Body of pancreas (tissue), 4 donors: ENCODE measurements at places on chromosomes 3 and 15. TPM values are rescaled to one million over a fixed set of nuclear protein-coding genes. Genes with fewer than 3 reads are reported as not detected.

The GOLGA8O gene
- not detected for total RNA-seq

The PEX11A gene
- 25.1 TPM for total RNA-seq

The ZNF619 gene
- 3.9 TPM for total RNA-seq

The RARRES1 gene
- 18.4 TPM for total RNA-seq

The DGKG gene
- 16.2 TPM for total RNA-seq

The C3orf85 gene
- not detected for total RNA-seq

The CPB1 gene
- 8,425 TPM for total RNA-seq

The ATP2B2 gene
- total RNA-seq = not detected

The IP6K1 gene
- total RNA-seq = 19.8 TPM

The CNTN4 gene
- 13.0 TPM for total RNA-seq

The SETD2 gene
- total RNA-seq = 70.2 TPM

The SGO1 gene
- total RNA-seq = 2.0 TPM

- H3K4me1 ChIP-seq = no peaks in the 10 kb centered on the region
- no peak overlapping the region for H3K4me3 ChIP-seq
- H3K27ac ChIP-seq = no peak overlapping the region
- DNase-seq = peak; percentile 3
- no peaks in the 10 kb centered on the region for H3K36me3 ChIP-seq
- H3K27me3 ChIP-seq = no peaks in the 10 kb centered on the region
Measured at GRCh38 chr3:116263842-116264545, 181.3 kb downstream of the LSAMP start.

DNA sequence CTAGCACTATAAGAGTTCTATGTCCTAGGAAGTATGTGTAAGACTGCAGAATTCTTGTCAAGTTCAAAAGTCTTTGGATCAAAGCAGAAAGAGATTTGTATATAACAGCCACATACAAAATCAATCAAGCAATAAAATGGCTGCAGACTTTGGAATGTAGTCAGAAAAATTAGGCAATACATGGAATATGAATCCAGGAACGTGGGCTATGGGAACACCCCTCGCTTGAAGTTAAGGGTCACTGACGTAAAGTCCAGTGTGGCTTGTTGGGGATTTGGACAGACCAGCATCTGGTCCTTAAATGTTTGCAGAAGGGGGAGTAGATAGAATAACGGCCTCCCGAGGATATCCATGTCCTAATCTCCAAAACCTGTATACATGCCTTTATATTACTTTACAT, 178.6 kb downstream of the ADAMTS9 start:
- H3K4me3 ChIP-seq = no peak overlapping the region
- no peaks in the 10 kb centered on the region for H3K27me3 ChIP-seq
- no peaks in the 10 kb centered on the region for H3K4me1 ChIP-seq
- H3K27ac ChIP-seq = no peak overlapping the region
- H3K36me3 ChIP-seq = no peaks in the 10 kb centered on the region

- peaks cover 57% of the 10 kb centered on the region for H3K4me1 ChIP-seq
- H3K36me3 ChIP-seq = no peaks in the 10 kb centered on the region
- H3K27ac ChIP-seq = no peak overlapping the region
- H3K4me3 ChIP-seq = no peak overlapping the region
- DNase-seq = no peak
Measured at GRCh38 chr3:177126015-177126773, 71.1 kb downstream of the TBL1XR1 start.

- H3K4me3 ChIP-seq = no peak overlapping the region
- H3K27me3 ChIP-seq = no peaks in the 10 kb centered on the region
- H3K4me1 ChIP-seq = peaks cover 20% of the 10 kb centered on the region
- no peak overlapping the region for H3K27ac ChIP-seq
- DNase-seq = no peak
Measured at GRCh38 chr3:56823421-56823926, 21.7 kb upstream of the ARHGEF3 start.

- H3K27me3 ChIP-seq = no peaks in the 10 kb centered on the region
- H3K4me3 ChIP-seq = no peak overlapping the region
- H3K4me1 ChIP-seq = no peaks in the 10 kb centered on the region
- H3K27ac ChIP-seq = no peak overlapping the region
- peaks cover 25% of the 10 kb centered on the region for H3K36me3 ChIP-seq
Measured at GRCh38 chr15:63655683-63656372, 58.6 kb downstream of the FBXL22 start.

DNA sequence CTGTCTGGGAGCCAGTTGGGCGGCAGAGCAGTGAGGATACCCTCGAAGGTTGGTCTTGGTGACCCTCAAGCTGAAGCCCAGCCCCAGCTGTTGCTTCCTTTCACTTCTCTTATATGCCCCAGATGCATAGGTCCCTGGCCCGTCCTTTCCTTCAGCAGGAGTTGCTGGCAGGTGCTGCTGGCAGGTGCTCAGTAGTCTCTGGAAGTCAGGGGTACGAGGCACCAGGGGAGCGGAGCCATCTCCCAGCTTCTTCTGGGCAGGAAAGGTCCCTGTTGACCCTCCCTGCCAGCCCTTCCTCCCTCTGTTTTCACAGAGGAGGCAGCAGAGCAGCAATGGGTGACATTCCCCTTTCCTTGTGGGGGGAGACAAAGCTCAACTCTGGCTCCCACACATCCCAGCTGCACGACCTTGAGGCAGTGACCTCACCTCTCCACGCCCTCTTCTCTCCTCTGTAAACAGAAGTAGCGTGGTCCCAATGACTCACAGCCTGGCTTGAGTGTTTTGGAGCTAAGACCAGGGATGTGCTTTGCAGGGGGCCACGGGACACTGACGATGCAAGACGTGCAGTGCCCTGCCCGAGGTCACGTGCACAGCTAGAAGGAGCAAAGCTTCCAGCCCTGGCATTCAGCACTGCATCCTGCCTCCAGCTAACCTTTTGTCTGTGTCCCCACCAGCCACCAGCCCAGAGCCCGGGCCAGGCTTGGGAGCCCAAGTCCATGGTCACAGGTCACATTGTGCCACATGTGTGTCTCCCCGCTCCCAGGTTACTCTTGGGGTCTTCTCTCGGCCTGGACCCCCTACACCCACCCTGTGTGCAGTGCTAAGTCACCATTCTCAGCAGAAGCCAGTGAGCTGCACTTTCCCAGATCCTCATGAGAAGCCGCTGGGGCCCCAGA, 49.7 kb downstream of the SLC6A6 start:
- no peaks in the 10 kb centered on the region for H3K36me3 ChIP-seq
- H3K27ac ChIP-seq = peak overlapping the region; percentile 87
- H3K4me1 ChIP-seq = peaks cover 46% of the 10 kb centered on the region
- no peak overlapping the region for H3K4me3 ChIP-seq
- peak; percentile 70 for DNase-seq

DNA sequence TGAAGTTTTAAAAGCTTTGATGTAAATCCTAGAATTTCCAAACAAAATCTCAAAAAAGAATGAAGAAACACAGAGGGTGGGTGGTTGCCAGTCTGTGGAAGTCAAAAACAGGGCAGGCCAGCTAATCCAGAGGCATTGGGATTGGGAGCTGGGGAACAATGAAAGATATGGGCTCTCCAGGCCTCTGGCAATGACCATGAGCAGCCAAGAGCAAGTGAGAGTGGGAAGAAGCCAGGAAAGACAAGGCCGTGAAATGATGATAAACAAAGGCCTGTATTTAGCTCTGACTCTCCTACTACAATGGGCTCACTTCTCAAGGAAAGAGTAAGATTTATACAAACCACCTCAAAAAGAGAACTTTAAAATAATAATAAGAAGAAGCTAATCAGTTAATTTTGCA, 248.5 kb downstream of the ZMAT3 start:
- H3K27me3 ChIP-seq = no peaks in the 10 kb centered on the region
- H3K4me1 ChIP-seq = no peaks in the 10 kb centered on the region
- no peaks in the 10 kb centered on the region for H3K36me3 ChIP-seq
- no peak overlapping the region for H3K27ac ChIP-seq

GRCh38 chr15:25847051-25847450, 16.1 kb downstream of the ATP10A start:
- no peaks in the 10 kb centered on the region for H3K27me3 ChIP-seq
- no peak overlapping the region for H3K27ac ChIP-seq
- no peak overlapping the region for H3K4me3 ChIP-seq
